ENCODE measurements at places on chromosomes 11 and 22.

GRCh38 chr11:71432761-71433647 lies 15.2 kb downstream of the DHCR7 start:
- no peak for DNase-seq

GRCh38 chr22:22520020-22520656 lies at the start of gene ZNF280A:
TSS of gene ZNF280A (minus strand) at chr22:22520270. CDS start at chr22:22515630, 4,640 bp downstream.
- DNase-seq = no peak

DNA sequence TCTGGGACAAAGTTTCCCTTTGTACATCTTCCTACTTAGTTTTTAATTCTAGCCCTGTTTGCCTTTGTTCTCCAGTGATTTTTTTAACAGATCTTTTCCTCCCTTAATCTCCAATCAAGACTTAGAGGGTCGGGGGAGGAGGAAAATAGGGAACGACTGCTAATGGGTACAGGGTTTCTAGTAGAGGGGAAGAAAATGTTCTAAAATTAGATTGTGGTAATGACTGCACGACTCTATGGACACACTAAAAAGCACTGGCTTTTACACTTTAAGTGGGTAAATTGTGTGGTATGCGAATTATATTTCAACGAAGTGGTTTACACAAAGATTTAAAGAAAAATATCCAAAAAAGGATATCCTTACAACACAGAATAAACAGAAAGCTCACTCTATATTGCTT lies 110.0 kb upstream of the SPON1 start:
- DNase-seq = no peak

DNA sequence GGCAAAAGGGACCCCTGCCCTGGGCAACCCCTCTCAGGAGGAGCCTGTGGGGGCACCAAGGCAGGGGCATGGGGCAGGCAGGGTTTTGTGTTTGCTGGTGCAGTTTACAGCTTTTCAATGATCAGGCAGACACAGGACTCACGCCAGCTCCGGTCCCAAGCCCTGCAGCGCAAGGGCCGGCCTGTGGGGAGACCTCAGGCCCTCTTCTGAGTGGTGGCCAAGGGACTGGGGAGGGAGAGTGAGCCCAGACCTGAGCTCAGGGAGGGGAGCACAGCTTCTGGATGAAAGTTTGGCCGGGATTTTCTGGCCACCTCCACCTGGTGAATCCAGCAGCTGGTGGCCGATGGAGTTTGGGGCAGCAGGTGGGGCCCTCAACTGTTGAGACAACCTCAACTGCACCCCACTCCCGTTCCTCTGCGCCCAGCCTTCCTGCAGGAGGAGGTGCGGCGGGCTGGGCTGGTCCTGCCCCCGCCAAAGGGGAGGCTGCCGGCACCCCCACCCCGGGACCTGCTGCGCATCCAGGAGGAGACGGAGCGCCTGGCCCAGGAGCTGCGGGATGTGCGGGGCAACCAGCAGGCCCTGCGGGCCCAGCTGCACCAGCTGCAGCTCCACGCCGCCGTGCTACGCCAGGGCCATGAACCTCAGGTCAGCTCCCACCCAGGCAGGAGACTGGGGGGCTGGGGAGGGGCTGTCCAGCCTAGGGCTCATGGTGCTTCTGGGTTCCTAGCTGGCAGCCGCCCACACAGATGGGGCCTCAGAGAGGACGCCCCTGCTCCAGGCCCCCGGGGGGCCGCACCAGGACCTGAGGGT lies 3.6 kb downstream of the TCIRG1 start:
- DNase-seq = peak; percentile 9

DNA sequence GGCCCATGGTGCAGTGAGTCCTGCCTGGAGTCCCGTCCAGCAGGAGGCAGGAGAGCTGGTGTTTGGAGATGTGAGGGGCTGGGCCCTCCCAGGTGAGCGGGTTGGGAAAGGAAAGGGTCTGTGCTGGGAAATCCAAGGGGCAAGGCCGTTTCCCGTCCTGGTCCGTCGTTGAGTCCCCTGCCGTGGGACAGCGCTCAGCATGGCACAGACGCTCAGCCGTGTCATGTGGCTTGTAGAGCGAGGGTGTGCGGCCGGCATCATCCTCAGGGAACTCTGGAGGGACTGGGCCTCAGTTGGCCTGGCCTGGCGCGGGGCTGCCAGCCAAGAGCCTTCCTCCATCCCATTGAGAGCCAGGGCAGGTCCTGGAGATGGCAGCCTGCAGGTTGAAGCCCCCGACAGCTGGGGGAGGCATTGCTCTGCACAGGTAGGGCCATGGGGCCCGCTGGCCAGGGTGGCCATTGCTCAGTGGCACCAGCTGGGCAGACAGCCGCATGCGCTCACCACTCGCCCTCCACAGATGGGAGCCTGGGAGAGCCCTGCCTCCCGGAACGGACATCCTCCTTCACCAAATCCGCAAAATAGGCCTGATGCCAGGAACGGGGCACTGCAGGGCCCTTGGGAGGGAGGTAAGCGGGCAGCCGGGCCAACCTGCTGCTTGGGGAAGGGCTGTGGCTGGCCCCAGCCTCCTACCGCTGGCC lies 28.7 kb downstream of the KCNQ1 start:
- DNase-seq = no peak

- DNase-seq = no peak
Observed at GRCh38 chr11:66891851-66892660, 35.2 kb downstream of the LRFN4 start.

DNA sequence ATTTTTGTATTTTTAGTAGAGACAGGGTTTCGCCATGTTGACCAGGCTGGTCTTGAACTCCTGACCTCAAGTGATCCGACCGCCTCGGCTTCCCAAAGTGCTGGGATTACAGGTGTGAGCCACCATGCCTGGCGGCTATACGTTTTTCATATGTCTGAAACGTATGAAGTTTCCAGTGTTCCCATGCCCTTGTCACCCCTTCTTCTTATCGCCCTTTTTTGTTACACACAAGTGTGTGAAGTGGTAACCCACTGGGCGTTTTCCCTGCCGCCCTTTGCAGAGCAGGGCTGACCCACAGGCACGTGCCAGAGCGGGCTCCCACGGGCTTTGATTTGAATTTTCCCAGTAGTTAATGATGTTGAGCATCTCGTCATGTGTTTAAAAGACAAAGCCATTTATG lies 17.0 kb downstream of the PIM3 start:
- DNase-seq = no peak

DNA sequence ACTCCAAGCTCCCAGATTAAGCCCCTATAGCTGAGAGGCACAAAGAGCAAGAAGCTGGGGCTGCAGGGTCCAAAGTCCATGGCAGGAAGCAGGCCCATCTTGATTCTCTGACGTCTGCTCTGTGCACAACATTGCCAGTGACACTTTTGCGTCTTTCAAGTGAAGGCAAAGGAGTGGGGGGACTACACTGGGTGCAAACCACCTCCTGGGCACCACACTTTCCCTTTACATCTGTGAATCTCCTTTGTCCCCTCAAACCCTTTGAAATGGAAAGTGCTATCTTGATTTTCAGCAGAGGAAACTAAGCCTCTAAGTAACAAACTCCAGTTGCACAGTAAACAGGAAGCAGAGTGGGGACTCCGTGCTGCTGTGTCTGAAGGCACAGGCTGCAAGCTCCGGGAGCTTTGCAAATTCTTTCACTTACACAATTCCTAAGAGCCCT lies 428.0 kb downstream of the LARGE1 start:
- DNase-seq = no peak

GRCh38 chr11:66293777-66294625 lies 2.3 kb downstream of the TMEM151A start:
- no peak for DNase-seq

- no peak for DNase-seq
Observed at GRCh38 chr11:124920356-124920755, 1.3 kb downstream of the HEPN1 start.

DNA sequence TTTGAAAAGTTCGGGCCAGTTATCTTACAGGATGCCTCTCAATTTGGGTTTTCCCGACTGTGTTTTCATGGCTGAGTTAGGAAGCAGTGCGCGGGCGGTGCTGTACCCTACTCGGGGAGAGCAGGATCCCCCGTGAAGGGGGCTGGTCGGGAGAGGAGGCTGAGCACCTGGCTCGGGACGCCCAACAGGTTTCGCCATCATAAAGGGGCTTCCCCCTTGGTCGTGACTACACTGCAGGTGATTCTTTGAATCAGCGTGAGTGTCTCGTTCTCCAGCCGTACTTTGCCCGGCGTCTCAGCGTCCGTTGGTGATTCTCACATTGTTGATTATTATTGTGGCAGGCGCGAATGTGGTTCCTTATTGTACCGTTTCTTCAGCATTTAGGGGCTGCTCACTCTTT lies 46.6 kb downstream of the ST14 start:
- DNase-seq = no peak
